ENCODE measurements at places on chromosomes 5 and 9. TPM values are rescaled to one million over a fixed set of nuclear protein-coding genes. Genes with fewer than 3 reads are reported as not detected.

The TRIM7 gene
- total RNA-seq, result 15.4 TPM

The TTC23L gene
- total RNA-seq, result not detected

The HK3 gene
- total RNA-seq, result not detected

The GRIA1 gene
- not detected for total RNA-seq

The MYOT gene
- not detected for total RNA-seq

The BHMT gene
- not detected for total RNA-seq

The PCDHGC4 gene
- total RNA-seq, result 1.3 TPM

The CACNA1B gene
- 0.14 TPM for total RNA-seq

The RAPGEF6 gene
- 37.4 TPM for total RNA-seq

The SPATA31E1 gene
- total RNA-seq, result not detected

The IFNA13 gene
- total RNA-seq, result not detected

The NKD2 gene
- total RNA-seq, result not detected

The MYMK gene
- not detected for total RNA-seq

The IFNA4 gene
- total RNA-seq, result not detected

The FAXDC2 gene
- total RNA-seq, result 3.6 TPM

The PCDHB13 gene
- 0.22 TPM for total RNA-seq

The SYK gene
- not detected for total RNA-seq

The IFNB1 gene
- not detected for total RNA-seq

The SPINK13 gene
- not detected for total RNA-seq

The SMIM33 gene
- 0.13 TPM for total RNA-seq

The KIF27 gene
- 4.4 TPM for total RNA-seq

The FAM221B gene
- not detected for total RNA-seq
